Activated CD8-positive, alpha-beta memory T cell treated with anti-CD3 and anti-CD28 coated beads for 4 hours (primary cell): ENCODE measurements at places on chromosomes 2 and 18.

GRCh38 chr2:148720501-148721001, 76.0 kb downstream of the EPC2 start:
- DNase-seq = no peak

GRCh38 chr2:79855264-79856006, 342.6 kb downstream of the CTNNA2 start:
- no peak for DNase-seq

GRCh38 chr2:10922307-10923007, 10.7 kb downstream of the KCNF1 start:
- no peak for DNase-seq

GRCh38 chr2:191675807-191676721, 1.9 kb upstream of the NABP1 start:
- peak; percentile 24 for DNase-seq

- DNase-seq = no peak
These were observed 67.5 kb upstream of the CD226 start for GRCh38 chr18:70015127-70015526.
